ENCODE measurements at places on chromosomes 4 and X.

- no peak for DNase-seq
These were observed 70.8 kb upstream of the IL15 start for GRCh38 chr4:141565379-141566089.

- no peak for DNase-seq
These were observed 126.7 kb downstream of the FRYL start for GRCh38 chr4:48653217-48654014.

- no peak for DNase-seq
These were observed 31.2 kb downstream of the CCDC149 start for GRCh38 chr4:24881508-24882196.

GRCh38 chrX:49921109-49921508 lies 1.3 kb upstream of the CLCN5 start:
- DNase-seq, result no peak

Measured in MCF 10A (cell line).